H7 (cell line): ENCODE measurements at places on chromosomes 3 and 15. TPM values are rescaled to one million over a fixed set of nuclear protein-coding genes. Genes with fewer than 3 reads are reported as not detected.

The SPINK8 gene
- total RNA-seq = not detected in 2 replicates

The RAD51 gene
- 14.2 and 16.1 TPM in 2 replicates for total RNA-seq

DNA sequence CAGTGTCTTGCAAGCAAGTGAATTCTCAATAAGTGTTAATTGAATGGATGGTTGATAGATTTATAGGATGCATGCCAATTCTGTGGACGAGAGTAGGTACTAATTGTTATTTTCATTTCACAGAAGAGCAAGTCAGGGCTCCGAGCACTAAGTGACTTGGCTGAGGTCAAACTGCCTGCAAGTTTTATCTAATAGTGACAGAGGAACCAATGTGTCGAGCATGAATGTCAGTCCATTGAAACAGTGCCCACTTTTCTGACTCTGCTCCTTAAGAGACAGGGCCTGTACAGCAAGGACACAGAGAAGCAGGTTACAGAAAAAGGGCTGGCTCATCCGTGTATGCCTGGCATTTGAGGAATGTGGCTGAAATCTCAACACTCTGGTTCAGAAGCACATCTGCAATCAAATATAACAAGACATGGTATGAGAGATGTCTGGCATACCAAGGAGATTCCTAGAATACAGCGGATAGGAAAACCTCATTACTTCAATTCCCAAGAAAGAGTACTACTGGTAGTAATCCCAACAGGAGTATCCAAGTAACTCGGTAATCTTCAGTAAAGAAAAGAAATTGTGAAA is 6.0 kb upstream of the B3GNT5 start:
- no peak for DNase-seq

DNA sequence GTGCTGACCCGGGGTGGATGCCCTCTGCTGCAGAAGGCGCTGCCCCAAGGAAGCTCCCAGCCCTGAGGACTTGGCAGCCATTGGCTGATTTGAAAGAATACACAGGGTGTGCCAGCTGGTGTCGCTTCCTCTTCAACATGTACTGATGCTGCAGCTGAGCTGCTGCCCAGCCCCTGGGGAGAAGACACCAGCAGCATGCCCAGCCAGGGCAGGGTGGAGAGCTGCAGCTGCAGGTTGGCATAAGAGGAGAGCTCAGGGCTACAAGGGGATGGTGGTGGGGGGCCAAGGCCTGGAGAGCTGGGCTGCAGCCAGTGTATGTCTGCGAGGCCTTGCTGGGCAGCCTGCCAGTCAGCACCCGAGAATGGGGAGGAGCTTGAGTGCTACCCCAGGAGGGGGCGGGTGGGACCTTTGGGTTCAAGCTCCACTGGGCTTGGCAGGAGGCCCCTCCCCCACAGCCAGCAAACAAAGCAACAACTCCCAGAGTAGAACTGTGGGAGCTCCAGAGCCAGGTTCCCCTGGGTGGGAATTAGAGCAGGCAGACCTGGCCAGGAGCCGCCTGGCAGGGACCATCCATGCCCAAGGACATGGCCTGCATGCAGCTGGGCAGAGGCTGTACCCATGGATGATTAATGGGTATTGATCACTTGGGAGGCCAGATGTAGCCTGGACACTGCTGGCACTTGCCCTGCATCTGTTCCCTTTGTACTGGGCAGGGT is 9.2 kb upstream of the SEMA4B start:
- peak; percentile 57 for DNase-seq

DNA sequence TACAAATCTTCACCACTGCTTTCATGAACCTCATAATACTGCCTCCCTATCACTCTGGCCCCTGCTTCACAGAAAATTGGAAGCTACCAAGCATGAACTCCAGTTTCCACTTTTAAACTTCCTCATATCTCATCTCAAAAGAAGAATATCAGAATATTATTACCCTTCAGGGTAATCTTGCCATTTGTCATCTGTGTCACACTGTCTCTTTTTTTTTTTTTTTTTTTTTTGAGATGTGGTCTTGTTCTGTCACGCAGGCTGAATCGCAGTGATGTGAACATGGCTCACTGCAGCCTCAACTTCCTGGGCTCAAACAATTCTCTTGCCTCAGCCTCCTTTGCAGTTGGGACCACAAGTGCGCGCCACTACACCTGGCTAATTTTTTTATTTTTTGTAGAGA is 80.4 kb upstream of the TCF12 start:
- DNase-seq = no peak

The THAP10 gene
- total RNA-seq = 3.5 and 4.8 TPM in 2 replicates

- DNase-seq = no peak
Observed at GRCh38 chr15:84681831-84682230, 23.8 kb upstream of the NMB start.

GRCh38 chr15:59237924-59238331 is 31.3 kb downstream of the LDHAL6B start:
- no peak for DNase-seq

GRCh38 chr15:24772266-24772665 is 96.7 kb downstream of the NPAP1 start:
- peak; percentile 43 for DNase-seq

DNA sequence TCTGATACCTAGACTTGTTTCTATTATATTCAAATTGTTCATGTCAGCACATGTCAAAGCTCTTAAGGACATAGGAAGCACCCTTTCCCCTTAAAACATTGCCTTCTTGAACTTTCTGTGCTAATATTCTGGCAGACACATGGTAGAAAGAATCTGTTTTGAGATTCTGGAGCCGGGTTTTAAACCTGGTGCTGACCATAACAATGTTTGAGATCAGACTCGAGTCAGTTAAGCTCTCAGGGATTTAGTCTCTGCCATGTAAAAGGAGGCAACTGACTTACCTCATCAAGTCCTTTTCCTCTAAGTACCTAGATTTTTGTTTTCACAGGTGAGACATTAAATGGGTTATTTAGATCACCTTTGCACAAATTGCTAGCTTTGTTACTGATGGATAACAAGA is 38.9 kb downstream of the RBMS3 start:
- DNase-seq = no peak

GRCh38 chr3:136070334-136070733 is 104.8 kb downstream of the PPP2R3A start:
- no peak for DNase-seq

The WDR93 gene
- total RNA-seq = not detected in 2 replicates

- DNase-seq = no peak
Observed at GRCh38 chr3:171729452-171730334, 80.6 kb downstream of the PLD1 start.

- DNase-seq = no peak
Observed at GRCh38 chr3:182795389-182795782, 2.1 kb downstream of the ATP11B start.

The LIPC gene
- not detected in 2 replicates for total RNA-seq

The SHF gene
- total RNA-seq = 40.0 and 56.4 TPM in 2 replicates

DNA sequence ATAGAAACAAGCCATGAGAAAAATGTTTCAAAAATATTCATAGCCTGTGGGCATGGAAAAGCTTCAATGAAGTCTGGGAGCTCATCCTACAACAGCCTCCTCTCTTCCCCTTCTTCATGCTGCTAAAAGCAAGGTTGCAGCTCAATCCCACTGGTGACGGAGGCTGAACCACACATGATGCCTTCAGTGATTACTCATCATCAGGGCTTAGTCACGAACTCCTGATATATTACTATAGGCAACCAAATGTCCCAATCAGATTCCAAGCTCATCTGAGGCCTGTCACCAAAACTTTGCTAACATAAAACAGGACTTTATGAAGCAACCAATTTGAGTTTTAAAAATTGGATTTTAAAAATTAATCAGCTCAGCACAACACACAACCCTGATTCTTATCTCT is 24.0 kb upstream of the SLC24A5 start:
- DNase-seq = no peak

- DNase-seq = no peak
Observed at GRCh38 chr3:109927161-109927560, 589.8 kb upstream of the DPPA4 start.

DNA sequence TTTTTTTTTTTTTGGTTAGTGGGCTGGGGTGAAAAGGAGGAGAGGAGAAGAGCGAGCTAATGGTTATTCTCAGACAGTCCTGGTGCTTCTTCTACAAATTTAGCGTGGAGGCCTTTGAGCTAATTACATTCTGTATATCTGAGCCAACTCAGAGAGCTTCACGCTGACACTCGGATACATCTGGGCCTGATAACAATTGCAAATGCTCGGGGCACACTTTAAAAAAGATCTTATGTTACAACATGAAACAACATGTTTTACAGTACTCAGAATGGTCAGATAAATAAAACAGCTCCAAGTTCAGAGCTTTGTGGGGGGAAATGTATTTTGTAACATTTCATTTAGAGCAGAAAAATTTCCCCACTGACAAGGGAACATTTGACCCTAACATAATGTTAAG is 966.9 kb upstream of the NR2F2 start:
- no peak for DNase-seq

DNA sequence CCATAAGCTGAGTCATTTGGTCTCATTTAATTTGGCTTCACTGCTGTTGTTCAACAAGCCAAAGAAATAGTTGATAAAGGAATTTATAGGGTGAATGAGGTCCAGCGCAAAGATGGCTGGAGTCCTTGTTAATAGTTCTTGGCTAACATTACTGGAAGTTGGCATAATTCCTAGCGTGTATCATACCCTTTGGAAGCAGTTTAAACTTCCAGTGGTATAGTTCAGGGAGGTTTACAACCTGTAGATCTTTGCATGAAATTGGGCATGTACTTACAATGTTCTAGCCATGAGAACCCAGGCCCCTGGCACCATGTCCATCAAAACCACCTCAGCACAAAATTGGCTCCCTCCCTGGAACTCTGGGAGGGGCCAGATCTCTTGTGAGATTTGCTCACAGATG is 380.8 kb downstream of the LRTM1 start:
- DNase-seq = no peak

GRCh38 chr15:68787609-68788263 is 33.0 kb downstream of the ANP32A start:
- DNase-seq = no peak

- DNase-seq = no peak
Observed at GRCh38 chr3:41259449-41260062, 60.3 kb downstream of the CTNNB1 start.

DNA sequence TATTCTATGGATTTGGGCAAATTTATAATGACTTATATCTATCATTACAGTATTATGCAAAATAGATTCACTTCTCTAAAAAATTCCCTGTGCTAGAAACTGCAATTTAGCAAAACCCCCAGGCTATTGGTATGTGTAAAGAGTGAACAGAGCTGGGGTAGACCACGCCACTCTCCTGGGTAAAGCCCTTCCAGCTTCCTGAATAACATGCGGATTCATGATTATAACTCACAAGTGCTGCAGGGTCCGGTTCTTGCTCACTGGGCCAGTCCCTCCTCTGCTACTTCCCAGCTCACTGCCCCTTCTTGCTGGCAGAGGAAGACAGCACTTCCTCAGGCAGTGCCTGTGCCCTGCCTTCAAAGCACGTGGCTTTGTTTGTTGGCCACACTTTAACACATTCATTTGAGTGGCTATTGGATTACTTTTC is 4.1 kb downstream of the CD80 start:
- DNase-seq = no peak

The DAZL gene
- total RNA-seq = 1.4 and 2.4 TPM in 2 replicates

The DCBLD2 gene
- total RNA-seq = 43.8 and 49.6 TPM in 2 replicates

DNA sequence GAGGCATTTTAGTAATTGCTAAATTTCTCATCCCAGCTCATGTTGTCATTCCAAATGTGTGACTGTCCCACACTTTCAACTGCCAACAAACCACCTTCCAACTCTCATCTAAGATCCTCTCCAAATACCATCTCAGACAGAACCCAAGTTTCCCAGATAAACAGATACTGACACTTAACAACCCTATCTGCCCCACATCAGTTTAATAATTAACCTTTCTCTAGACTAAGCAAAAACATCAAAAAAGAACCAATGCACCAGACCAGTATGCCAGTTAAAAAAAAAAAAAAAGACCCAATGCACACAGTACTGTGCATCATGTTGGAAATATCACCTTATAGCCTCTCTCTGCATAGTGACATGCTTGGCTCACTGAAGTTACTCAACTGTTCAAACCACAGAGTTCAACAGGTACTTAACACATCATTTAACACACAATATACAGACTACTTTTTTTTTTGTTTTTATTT is 5.5 kb downstream of the SFMBT1 start:
- no peak for DNase-seq

- peak; percentile 59 for DNase-seq
Observed at GRCh38 chr3:12541625-12542024, 3.7 kb downstream of the MKRN2OS start.

The ETFA gene
- total RNA-seq = 124 and 147 TPM in 2 replicates

The GUCA1C gene
- not detected in 2 replicates for total RNA-seq

- DNase-seq = no peak
Observed at GRCh38 chr3:108328821-108329486, 32.6 kb downstream of the HHLA2 start.

DNA sequence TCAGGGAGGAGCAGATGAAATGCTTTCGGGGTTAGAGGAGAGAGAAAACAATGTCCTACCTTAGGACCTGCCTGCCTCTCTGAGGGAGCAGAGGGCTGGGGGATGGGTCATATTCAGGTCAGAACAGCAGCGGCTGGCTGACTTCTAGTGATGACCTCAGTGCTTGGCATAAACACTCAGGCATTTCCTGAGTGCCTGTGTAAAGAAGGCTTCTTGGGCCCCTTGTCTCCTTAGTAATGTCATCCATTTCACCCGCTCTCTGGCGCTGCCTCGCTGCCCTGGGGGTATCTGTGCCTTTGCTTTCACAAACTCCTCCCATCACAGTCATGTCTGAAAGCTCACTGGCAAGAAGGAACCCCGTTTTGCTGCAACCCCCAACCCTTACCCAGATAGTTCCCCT is 82.9 kb upstream of the GSK3B start:
- peak; percentile 43 for DNase-seq

DNA sequence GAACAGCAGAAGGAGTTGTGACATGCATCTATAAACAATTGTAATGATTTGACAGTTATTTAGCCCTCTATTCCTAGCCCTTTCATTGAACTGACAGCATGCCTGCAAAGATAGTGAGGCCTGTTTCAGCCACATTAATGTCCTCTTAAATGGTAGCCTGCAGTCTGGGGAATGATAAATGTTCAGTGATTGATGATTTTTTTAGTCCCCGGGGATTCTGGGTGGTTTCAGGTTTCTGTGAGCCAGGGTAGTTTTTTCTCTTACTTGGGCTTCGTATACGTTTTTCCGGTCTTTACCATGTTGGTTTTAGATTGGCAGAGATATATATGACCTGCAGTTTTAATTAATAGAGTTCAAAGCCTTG is 172.0 kb downstream of the TCF12 start:
- DNase-seq = no peak

The PYGO1 gene
- 0.24 and 0.59 TPM in 2 replicates for total RNA-seq

- DNase-seq = no peak
Observed at GRCh38 chr3:188350961-188351360, 197.0 kb downstream of the LPP start.

The HYAL3 gene
- total RNA-seq = 3.5 and 5.7 TPM in 2 replicates
